CD4-positive, alpha-beta T cell treated with Interleukin-17A for 1 hour (primary cell): ENCODE measurements at places on chromosomes 5 and 9.

- DNase-seq = no peak
Measured at GRCh38 chr9:114611516-114612271, 603 bp downstream of the TMEM268 start.

GRCh38 chr5:141657937-141658545 is 6.8 kb upstream of the FCHSD1 start:
- DNase-seq = no peak

- no peak for DNase-seq
Measured at GRCh38 chr9:38333047-38333446, 59.5 kb upstream of the ALDH1B1 start.

DNA sequence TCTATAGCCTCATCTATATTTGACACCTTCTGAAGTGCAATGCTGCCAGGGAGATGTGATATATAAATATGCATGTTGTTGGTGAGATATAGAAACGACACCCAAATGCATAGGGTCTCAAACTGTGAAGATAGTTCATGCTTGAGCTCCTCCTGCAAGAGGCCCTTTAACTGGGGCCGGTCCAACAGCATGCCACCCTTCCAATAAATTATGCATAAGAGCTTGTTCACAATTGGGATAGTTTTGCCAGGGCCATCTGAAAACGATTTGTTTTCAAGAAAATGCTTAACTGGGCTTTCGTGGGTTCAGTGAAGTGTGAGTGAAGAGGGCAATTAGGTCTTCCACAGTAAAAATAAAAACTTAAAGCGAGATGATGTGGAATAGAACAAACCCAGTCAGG is 424.2 kb upstream of the WWC1 start:
- no peak for DNase-seq

- DNase-seq = peak; percentile 7
Measured at GRCh38 chr5:135890867-135891266, 4.8 kb downstream of the IL9 start.

GRCh38 chr9:138060365-138060764 is 182.8 kb downstream of the CACNA1B start:
- no peak for DNase-seq

DNA sequence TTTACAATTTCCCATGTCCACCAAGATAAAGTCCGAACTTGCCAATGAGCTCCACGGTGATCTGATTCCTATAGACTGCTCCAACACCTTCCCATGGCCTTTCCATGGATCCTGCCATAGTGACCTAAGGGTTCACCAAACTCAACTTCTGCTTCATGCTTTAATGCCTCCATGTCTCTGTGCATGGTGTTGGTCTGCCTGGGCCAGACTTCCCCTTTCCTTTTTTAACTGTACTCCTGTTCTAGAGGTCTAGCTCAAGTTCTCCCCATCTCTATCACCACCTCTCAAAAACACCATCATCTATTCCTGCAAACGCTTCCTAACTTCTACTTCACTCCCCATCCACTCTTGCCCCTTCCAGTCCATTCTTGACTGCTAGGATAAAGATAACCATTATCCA is 14.8 kb upstream of the SMARCA2 start:
- DNase-seq = no peak

GRCh38 chr5:181233801-181234454 is 9.8 kb downstream of the RACK1 start:
- no peak for DNase-seq

DNA sequence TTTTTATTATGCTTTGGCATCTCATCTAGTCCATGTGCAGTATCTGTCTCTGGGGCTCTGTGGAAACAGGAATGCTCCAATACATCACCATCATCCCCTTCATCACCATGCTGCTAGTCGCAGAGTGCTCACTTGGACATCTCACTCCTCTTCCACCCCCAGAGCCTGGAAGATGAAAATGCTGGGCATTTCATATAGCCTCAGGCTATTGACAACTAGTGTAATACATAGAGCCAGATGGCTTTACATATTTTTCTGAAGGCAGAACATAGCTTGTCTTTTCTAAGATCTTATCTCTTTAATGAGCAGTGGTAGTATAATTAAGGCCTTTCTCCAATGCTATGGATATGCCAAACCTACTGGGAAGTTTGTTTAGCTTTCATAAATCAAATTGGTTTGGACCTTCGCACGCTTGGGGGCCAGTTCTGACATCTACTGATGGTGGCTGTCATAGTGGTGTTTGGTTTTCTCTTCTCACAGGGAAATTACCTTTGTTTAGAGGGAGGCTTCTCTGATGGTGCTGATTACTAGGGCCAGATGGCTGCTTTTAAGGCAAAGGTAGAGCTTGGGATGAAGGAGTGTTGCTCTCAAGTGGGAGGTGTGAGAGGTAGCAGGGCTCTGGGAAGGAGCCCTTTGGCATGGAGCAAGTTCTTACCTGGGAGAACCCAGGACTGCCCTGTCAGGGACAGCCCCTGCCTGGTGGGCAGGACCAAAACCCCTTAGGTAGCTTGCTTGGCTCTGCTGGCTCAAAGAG is 63.1 kb upstream of the CXCL14 start:
- DNase-seq = no peak

DNA sequence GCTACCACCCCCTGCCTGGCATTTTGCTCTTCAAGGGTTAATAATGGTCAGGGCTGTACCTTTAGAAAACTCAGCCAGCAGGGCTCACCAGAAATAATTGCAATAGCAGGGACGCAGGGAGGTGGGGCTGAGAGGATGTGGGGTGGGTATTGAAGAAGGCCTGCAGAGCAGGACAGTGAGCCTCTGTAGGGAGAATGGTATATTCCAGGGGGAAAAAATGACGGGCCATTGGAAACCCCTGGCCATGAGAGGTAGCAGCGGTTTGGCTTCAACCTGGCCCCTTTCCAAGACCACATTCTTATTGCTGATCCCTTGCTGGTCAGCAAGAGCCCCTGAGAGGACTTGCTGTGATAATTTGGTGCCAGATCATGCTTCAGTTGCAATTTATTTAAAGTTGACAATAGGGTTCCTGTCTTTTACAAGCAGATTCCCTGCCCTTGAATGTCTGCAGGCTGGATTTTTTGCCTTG is 36.7 kb upstream of the CTNNA1 start:
- no peak for DNase-seq

DNA sequence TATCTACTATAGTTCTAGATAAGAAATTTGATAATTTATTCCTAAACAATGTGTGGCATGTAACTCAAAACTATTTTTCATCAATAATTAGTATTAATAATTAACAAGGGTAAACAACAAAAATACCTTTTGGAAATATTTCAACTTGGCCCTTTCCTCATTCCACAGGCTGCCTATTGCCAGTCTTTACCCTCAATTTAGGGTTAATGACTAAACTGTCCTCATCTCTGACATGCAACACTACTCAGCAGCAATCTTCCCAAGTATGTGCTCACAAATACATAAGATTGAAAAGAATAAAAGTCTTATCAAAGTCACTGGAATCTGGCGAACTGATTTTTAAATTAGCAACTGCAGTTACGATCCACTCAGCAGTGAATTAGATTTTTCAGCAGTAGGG is 153.6 kb downstream of the GLIS3 start:
- DNase-seq = no peak

DNA sequence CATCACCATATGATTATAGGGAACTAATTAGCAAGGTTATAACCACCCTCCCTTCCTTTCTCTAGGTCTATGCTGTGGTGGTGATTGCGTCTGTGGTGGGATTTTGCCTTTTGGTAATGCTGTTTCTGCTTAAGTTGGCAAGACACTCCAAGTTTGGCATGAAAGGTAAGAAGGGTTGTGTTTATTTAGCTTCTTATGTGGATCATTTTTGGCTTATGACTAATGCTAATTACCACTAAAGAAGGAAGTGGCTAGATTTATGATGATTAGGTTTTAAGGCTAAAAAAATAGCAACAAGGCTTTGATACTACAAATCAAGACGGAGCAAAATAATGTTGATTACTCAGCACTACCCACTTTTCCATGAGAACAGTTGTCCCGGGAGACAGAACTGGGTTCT is 82.4 kb downstream of the NTRK2 start:
- DNase-seq = peak; percentile 10

GRCh38 chr9:137204731-137205125 is 720 bp downstream of the TMEM203 start:
- no peak for DNase-seq

- no peak for DNase-seq
Measured at GRCh38 chr5:145887217-145887616, 14.4 kb upstream of the GRXCR2 start.

DNA sequence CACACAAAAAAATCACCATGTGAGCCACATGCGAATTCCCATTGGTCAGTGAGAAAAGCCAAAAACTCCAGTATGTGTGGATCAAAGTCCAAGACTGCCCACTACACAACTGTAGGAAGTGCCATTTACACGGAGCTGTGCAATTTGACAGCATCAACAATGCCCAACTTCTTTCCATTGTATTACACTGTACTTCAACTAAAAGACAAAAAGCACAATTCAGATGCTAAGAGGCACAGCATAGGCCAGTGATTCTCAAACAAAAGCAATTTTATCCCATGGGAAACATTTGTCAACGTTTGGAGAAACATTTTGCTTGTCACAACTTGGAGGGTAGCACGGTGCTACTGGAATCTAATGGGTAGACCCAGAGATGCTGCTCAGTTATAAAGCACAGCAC is 39.8 kb downstream of the IARS1 start:
- no peak for DNase-seq

GRCh38 chr5:167255926-167256325 is 1035.5 kb upstream of the WWC1 start:
- DNase-seq = no peak

GRCh38 chr9:123686131-123686828 is 243.6 kb downstream of the DENND1A start:
- DNase-seq = no peak

DNA sequence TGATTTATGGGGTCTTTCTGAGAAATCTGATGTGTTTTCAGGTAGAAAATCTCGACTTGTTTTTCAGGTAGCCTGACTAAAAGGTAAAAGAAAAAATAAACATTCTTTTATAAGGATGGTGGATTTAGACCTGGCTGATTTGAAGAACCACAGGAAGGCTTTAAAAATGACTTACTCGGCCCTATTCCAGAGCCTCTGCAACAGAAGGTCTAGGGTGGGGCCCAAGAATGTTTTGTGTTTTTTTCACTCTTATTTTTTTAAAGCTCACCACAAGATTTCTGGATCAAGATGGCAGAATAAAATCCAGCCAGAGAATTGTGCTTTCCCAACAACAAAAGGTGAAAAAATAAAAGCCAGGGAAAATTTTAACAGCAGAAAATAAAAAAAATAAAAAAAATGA is 59.1 kb downstream of the FNBP1 start:
- no peak for DNase-seq

- DNase-seq = no peak
Measured at GRCh38 chr5:61538722-61539501, 206.9 kb downstream of the ZSWIM6 start.

DNA sequence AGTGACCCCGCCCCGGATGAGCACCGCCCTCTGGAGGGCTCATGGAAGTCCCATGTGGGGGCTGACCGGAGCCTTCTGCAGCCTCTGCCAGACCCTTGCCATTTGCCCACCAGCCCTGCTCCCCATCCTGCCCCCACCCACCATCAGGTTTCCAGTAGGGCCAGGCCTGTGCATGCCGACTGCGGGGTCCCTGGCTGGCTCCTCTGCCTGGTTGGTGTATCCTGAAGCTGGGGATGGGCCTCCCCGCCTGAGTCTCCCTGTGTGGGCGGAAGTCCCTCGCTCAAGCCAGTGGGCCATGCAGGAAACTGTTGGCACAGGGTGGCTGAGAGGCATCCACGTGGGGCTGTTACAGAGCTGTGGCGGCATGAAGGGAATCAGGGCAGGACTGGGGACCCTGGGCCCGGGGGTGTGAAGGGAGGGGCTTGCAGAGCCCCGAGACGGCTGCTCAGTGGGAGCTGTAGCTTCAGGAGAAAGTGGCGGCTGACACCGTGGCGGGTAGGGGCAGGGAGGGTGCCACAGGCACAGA is 88.7 kb downstream of the RXRA start:
- no peak for DNase-seq

DNA sequence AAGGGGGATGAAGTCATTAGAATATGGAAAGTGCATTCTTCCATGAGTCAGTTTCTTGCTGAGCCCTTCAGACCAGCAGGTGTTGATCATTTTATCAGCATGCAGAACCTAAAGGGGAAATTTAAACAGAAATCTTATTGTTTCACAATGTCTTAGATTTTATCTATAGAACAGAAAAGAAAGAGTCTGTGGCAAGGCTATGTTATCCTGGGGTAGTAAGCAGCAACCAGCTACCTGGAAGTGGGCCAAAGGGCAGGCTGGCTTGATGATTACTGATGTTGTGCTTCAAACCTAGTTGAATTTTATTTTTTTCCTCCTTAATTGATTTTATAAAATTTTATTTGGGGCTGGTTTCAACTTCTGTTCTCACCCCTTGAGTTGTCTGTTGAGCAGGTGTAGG is 101.5 kb downstream of the LRRC70 start:
- DNase-seq = no peak

DNA sequence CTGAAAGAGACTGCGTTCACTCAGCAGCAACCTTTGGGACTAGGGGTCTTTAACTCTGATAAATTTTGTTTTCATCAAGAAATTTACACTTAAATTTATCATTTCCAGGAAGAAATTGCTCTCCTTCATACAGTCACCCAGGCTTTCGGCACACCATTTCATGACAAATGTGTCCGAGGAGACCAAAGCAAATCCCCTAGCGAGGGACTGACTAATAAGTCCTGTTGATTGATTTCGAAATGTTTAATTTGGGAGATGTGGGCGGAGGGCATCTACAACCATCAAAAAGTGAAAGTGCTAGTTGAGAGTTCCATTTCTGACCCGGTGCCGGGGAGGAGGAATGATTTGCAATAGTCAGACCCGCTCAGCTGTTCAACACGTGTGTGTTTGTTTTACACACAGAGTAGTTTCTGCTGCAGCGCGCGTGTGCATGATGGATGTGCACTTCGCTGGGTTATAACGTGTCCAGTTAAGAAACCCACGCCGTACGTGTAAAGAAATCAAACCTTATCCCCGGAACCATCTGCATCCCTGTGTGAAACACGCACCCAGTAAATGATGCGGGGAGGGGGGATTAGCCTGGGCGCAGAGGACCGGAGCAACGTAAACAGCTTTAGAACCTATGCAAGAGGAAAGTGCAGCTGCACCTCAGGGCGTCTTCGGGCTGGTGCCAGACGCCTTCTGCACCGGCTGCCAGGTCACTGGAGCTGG is 845 bp upstream of the NR4A3 start:
- DNase-seq = peak; percentile 64
